Right renal pelvis (tissue), 4 donors: ENCODE measurements at places on chromosomes 7 and 10. TPM values are rescaled to one million over a fixed set of nuclear protein-coding genes. Genes with fewer than 3 reads are reported as not detected.

GRCh38 chr7:18566829-18567228, 71.3 kb downstream of the HDAC9 start:
- no peak for DNase-seq

DNA sequence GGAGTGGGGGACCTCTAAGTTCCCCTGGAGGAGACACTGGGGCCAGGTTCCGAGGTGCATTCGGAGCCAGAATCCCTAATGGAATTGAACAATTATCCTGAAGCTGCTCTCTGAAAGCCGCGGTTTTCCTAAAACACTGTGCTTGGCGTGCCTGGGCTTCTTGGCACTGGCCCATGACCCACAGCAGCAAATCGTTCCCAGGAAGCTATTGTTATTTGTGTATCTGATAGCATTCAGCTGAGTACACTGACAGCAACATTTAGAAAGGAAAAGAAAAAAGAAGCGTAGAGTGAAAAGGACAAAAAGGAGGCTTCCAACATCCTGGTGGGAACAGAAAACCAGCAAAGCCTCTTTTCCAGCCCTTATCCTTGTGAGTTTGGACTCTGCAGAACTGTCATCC, 339.8 kb downstream of the FRMD4A start:
- no peak for DNase-seq

DNA sequence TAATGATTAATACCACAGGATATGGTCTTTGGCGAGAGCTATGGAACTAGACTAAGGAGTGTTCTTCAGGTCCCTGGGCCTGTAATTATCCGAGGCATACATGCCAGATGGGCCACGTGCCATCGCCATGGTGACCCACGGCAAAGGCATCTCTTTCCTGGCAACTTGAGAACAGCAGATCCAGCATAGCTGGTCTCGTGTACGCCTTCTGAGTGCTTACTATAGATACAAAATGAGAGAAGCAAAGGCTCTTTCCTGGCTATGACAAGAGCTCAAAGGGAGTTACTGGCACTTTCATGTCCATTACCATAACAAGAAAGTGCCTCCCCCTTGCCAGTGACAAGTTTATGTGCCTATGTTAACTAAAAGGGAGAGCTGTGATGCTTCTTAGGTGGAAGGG, 26.0 kb upstream of the GLI3 start:
- DNase-seq, result no peak

GRCh38 chr7:54109501-54109900, 432.7 kb upstream of the VSTM2A start:
- DNase-seq, result no peak

- DNase-seq, result no peak
These were observed 121.7 kb downstream of the EVX1 start for GRCh38 chr7:27364344-27364758.

DNA sequence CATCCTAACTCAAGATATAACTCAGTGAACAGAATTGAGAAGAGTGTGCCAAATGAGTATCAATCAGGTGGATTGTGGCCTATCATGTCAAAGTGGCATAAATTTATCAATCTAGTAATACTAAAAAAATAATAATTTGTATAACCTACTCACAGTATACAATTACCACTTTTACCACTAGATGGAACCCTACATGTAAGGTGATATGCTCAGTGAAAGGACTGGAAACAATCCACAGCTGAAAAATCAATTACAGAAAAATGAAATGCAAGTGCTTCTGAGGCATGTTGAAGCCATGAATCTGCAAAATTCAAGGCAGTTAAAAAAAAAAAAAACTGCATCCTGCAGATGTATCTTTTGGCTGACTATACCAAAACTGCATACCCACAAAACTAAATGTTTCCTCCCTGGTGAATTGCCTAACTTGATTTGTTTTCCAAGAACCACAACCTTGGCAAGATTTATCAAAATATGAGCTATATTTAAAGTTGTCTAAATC, 13.9 kb downstream of the ARHGAP19 start:
- peak; percentile 38 for DNase-seq

GRCh38 chr10:113557903-113558321, 5.1 kb downstream of the HABP2 start:
- DNase-seq, result no peak

GRCh38 chr7:88204525-88205110, 15.2 kb downstream of the SRI start:
- DNase-seq, result no peak

Gene SPAG6
- 0.80 TPM for polyA plus RNA-seq

Gene HTR5A
- not detected for polyA plus RNA-seq
